GM23248 (cell line): ENCODE measurements at places on chromosomes 13 and 19. TPM values are rescaled to one million over a fixed set of nuclear protein-coding genes. Genes with fewer than 3 reads are reported as not detected.

DNA sequence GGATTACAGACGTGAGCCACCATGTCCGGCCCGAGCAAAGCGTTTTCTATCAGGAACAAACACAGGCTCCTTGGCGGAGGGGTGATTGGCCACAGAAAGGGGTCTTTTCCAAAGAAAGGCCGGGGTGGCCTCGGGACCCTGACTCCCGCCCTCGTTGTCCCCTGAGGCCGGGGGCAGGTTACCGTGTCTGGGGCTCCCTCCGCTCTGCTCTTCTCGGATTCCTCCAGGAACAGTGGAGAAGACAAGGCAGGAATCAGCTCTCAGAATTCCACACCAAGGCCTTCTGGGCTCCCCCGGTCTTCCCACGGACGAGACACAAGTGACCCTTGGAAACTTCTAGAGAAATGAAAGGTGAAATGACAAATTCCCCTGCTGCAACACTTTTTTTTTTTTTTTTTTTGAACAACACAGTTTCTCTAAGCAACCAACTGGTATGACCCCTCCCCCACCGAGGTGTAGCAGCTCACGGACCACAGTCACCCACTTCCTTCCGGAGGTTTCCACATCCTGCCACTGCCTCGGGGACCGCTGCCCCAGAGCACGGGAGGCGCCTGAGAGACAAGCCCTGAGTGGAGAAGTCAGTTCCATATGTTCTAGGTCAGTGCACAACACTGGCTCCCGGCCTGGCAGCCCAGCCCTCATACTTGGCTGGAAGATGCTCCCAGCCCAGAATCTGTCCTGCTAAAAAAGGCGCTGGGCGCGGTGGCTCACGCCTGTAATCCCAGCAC lies 11.0 kb downstream of the MOB3A start:
- DNase-seq = peak; percentile 79

GRCh38 chr19:23482829-23483228 lies 87.6 kb upstream of the ZNF91 start:
- no peak for DNase-seq

GRCh38 chr13:99587893-99588606 lies 86.8 kb downstream of the TM9SF2 start:
- DNase-seq = no peak

GRCh38 chr13:73754241-73754640 lies 380.0 kb downstream of the KLF12 start:
- DNase-seq = no peak

The PRR20B gene
- not detected in 2 replicates for polyA plus RNA-seq

DNA sequence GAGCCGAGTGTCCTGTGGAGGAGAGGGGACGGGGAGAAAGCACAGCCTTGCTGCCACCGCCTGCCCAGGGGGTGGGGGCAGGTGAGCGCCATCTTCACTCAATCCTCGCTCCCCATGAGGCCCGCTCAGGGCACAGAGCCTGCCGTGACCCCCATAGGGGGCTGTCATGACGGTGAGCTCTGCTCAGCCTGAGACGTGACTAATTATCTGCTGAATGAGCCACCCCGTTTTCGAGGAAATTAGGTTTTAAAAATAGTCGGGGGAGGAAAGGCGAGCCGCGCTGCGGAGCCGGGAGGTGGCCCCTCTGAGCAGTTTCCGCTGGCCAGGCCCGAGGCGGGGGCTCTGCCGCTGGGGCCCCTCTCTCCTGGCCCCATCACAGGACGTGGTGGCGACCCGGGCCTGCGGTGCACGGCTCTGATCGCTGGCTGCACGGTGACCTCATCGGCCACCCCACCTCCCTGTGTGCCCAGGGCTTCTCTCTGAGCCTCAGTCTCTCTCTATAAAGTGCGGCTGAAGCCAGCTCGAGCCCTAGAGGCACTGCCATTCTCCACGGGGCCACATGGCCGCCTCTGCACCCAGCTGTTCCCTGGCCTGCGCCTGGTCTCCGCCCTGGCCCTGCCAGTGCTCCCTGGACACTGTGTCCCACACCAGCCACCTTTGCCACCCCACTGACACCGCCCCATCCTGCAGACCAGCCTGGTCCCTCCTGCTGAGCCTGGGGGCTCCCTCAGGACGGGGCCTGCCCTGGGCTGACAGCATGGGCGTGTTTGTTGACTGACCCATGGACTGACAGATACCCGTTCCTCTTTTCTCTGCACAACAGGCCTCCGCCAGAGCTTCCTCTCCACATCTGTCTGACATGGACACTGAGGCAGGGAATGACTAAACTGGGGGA lies 28.3 kb downstream of the PIP5K1C start:
- no peak for DNase-seq

The LILRA2 gene
- not detected in 2 replicates for polyA plus RNA-seq

GRCh38 chr13:25581351-25581750 lies 209.6 kb downstream of the ATP8A2 start:
- no peak for DNase-seq

The B3GNT8 gene
- polyA plus RNA-seq = 2.3 and 3.1 TPM in 2 replicates

The ZNF534 gene
- 0.16 and 0.20 TPM in 2 replicates for polyA plus RNA-seq

GRCh38 chr13:50548586-50548985 lies 294.9 kb downstream of the DLEU7 start:
- no peak for DNase-seq

GRCh38 chr13:58620176-58620575 lies 988.6 kb downstream of the PCDH17 start:
- DNase-seq = no peak

DNA sequence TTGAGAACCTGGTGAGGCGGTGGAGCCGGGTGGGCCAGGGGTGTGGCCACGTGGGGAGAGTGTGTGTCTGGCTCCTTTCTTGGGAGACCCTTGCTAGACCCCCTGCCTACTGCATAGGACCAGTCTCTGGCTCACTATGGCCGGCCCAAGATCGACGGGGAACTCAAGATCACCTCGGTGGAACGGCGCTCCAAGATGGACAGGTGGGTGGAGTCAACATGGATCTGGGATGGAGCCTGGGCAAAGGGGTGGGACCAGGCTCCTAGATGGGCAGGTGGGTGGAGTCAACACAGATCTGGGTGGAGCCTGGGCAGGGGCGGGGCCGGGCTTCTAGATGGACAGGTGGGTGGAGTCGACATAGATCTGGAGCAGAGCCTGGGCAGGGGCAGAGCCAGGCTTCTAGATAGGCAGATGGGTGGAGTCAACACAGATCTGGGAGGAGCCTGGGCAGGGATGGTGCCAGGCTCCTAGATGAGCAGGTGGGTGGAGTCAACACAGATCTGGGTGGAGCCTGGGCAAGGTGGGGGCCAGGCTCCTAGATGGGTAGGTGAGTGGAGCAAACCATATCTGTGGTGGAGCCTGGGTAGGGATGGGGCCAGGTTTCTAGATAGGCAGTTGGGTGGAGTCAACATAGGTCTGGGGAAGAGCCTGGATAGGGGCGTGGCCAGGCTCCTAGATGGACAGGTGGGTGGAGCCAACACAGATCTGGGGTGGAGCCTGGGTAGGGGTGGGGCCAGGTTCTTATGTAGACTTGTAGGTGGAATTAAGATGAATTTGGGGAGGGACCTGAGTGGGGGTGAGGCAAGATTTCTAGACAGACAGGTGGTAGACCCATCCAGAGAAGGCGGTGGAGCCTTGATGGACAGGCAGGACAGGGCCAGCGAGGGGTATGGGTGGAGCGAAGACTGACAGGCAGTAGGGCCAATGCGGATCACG lies 56.5 kb downstream of the VAV1 start:
- peak; percentile 10 for DNase-seq

- DNase-seq = peak; percentile 32
These were observed 402.5 kb upstream of the HTR2A start for GRCh38 chr13:47299304-47299703.

GRCh38 chr19:58521651-58522050 lies 2.0 kb upstream of the ZBTB45 start:
- DNase-seq = no peak

The ASF1B gene
- 18.0 and 19.0 TPM in 2 replicates for polyA plus RNA-seq

The ZNF439 gene
- polyA plus RNA-seq = 7.4 and 8.8 TPM in 2 replicates

- DNase-seq = no peak
These were observed 117.9 kb upstream of the GPR12 start for GRCh38 chr13:26878438-26878837.

DNA sequence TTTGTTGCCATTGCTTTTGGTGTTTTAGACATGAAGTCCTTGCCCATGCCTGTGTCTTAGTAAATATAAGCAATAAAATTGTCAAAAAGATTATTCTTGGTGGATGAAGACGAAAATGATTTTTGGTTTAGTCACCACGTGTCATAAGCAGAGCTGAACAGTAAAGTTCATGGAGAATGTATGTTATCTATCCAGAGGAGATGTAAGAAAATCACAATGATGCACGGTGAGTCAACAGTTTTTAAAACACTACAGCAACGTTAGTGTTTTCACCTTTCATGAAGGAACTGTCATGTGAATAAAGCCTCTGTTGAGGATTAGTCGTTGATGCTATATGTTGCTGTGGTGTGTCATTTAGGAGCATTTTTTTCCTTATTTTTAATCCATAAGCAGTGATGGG lies 137.6 kb downstream of the GPC6 start:
- DNase-seq = peak; percentile 46

DNA sequence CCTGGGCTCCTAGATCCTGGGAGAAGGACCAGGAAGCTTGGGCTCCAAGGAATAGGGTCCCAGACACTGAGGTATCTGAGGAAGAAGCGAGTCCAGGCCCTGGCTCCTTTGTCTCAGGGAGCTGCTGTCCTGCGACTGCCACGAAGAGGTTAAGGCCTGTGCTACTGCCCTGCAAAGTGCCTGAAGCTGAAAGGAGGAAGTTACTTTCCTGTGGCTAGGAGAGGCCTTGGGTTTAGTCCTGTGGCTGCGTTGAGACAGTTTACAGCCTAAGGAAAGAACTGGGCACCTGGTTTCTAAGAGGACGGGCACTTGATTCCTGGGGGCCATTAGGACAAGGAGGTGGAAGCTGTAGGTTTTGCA lies 2.8 kb downstream of the MYADM start:
- DNase-seq = no peak

GRCh38 chr19:46839752-46840497 lies 10.7 kb downstream of the AP2S1 start:
- DNase-seq = peak; percentile 40

DNA sequence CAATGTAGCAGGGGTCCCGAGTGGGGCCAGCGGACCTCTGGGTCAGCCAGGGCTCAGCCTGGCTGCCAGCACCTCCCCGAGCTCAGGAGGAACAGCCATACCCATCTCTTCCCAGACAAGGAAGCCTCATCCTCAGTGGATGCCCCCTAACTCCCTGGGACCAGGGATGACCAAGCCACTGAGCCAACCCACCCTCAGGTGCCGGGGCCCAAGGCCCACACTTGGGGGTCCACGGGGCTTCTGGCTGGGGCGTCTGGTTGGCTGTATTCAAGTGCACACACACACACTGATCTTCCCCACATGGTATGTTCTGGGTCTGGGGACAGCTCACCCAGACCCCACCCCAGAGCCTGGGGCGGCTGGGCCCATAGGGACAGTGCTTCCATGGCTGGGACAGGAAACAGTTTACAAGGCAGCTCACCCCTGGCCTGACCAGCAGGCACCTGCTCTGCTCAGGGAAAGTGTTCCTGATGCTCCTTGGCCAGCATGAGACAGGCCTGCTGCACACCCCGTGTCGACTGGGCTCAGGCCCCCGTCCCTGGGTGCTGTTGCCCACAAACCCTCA lies 7.7 kb downstream of the RAB11B start:
- DNase-seq = no peak

GRCh38 chr19:5536337-5536894 lies 31.3 kb downstream of the TINCR start:
- DNase-seq = peak; percentile 65

DNA sequence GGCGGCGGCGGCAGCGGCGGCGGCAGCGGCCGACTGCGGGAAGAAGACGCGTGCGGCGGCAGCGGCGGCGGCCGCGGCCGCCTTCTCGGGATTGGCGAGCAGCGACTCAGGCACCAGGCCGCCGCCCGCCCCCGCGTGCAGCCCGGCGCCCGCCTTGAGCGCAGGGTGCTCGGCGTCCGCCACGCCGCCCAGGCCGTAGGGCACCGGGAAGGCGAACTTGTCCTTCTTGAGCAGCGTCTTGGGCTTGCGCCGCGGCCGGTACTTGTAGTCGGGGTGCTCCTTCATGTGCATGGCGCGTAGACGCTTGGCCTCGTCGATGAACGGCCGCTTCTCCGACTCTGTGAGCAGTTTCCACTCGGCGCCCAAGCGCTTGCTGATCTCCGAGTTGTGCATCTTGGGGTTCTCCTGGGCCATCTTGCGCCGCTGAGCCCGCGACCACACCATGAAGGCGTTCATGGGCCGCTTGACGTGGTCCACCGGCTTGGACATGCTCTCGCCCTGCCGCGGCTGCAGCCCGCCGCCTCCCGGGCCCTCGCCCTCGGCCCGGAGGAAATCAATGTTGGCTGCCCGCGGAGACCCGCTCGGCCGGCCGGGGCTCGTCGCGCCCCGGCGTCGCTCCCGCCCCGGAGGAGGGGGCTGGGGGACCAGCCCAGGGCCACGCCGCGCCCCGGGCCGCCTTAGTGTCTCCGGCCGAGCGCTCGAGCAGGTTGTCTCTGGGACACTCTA lies 621 bp downstream of the SOX21 start:
- DNase-seq = peak; percentile 39

- DNase-seq = no peak
These were observed 413.4 kb upstream of the PCDH9 start for GRCh38 chr13:67643516-67644055.

The KASH5 gene
- not detected in 2 replicates for polyA plus RNA-seq

The IFNL1 gene
- polyA plus RNA-seq = not detected in 2 replicates

GRCh38 chr13:97905517-97905916 lies 48.0 kb upstream of the IPO5 start:
- DNase-seq = peak; percentile 19
